ENCODE measurements at places on chromosomes 11 and 22. TPM values are rescaled to one million over a fixed set of nuclear protein-coding genes. Genes with fewer than 3 reads are reported as not detected.

DNA sequence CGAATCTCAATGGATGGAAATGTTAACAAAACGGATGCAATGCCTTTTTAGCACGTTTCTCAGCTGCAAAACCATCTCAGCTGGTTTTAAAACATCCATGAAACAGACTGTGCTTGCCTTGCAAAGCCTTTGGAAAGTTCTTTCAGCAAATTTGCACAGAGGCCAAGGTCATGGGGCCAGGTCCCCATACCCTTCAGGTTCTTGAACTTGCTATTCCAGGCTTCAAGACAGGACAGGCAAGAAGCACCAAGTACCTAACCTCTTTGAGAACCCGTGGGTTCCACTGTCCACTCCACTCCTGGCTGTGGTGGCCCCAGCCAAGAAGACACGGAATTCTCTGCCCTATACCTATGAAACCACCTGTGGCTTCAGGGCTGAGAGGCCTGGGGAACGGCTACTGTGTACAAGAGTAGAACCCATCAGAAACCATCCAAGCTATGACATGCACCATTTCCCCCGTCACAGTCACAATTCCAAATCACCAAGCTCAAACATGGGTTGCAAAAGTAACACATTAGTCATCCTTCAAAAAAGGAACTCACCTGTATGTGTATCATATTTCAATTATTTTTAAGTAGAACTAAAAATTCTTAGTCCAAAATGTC lies 17.0 kb downstream of the TNKS1BP1 start:
- H3K27me3 ChIP-seq: no peaks in the 10 kb centered on the region
- H3K27ac ChIP-seq: no peak overlapping the region
- no peak overlapping the region for H3K4me3 ChIP-seq
- DNase-seq: no peak

GRCh38 chr22:37228106-37229011 lies 15.7 kb downstream of the RAC2 start:
- DNase-seq: no peak
- peaks cover 63% of the 10 kb centered on the region for H3K36me3 ChIP-seq
- H3K4me1 ChIP-seq: peaks cover 96% of the 10 kb centered on the region
- no peaks in the 10 kb centered on the region for H3K27me3 ChIP-seq

DNA sequence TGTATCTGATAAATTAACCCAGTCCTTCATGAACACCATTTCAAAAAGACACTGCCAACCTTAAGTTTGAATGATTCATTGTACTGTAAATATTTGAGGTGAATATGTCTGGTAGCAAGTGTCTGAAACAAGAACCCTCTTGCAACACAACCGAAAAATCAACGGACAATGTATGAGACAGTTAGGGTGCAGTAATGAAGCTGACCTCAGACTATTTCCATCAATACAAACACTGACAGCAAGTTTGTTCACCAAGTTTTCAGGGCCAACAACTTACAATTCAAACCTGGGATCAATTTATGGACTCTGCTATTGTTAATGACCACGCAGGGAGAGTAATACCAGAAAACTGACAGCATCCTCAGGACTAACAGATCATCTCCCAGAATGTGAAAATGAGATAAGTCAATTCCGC lies 126.3 kb downstream of the CADM1 start:
- H3K4me3 ChIP-seq: no peak overlapping the region
- no peak for DNase-seq
- no peaks in the 10 kb centered on the region for H3K36me3 ChIP-seq
- no peaks in the 10 kb centered on the region for H3K4me1 ChIP-seq
- H3K27ac ChIP-seq: no peak overlapping the region

The LINC01488 gene
- not detected for polyA plus RNA-seq

The PACS1 gene
- polyA plus RNA-seq: 13.7 TPM
